NCI-H187 treated with DMSO at 0.1 percent for 48 hours (cell line): ENCODE measurements at places on chromosomes 3 and 15.
A peak's percentile ranks its signal among the peaks of the same experiment; 100 is the strongest.

DNA sequence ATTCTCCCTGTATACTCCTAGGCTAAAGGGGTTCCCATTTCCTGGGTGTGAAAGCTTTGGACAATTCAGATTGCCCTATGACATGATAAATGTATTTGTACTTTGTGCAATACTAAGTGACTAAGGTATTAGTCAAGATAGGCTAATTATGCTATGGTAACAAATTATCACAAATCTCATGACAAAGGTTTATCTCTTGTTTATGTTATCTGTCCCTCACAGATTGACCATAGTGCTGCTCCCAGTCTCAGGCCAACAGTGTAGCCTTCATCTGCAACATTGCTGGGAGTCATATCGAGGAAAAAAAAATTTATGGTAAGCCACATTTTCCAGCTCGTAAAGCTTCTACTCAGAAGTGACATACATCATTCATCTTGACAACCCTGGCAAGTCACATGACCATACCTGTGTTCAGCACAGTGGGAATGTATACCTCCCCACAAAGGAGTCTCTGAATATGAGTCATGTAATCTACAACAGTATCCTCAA lies 346.2 kb downstream of the IGSF11 start:
- DNase-seq: no peak

GRCh38 chr15:34514251-34514670 lies 69.2 kb downstream of the GOLGA8B start:
- DNase-seq: no peak

DNA sequence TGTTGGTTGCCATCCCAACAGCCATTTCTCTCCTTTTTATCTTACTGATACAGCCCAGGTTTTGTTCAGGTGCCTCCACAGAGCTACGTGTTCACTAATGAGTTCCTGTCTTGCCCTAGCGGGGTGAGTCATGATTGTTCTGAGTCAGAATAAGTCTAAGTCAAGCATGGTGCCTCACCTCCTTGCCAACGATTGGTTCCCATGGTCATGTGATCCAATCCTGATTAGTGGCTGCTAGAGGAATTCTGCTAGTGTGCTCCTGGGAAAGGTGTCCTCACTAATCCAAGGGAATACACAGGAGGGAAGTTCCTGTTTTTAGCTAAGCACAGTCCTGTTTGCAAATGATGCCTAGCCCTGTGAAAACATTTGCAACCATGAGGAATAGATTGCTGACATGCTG lies 99.8 kb downstream of the NSUN3 start:
- no peak for DNase-seq

DNA sequence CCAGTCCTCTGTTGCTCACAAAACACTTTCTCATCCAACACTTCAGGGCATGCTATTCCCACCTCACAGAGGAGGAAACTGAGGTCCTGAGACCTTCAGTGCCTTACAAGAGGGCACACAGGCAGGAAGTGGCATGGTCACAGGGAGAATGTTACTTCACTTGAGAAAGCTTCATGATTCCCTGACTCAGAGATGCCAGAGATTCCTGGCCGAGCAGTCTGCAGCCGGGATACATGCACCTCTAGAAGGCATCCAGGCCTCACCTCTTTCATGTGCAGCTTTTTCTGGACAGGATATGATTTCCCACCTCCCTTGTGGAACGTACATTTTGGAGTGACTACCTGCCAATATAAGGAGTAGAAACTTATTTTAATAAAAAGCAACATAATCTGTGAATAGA lies 2.8 kb upstream of the SST start:
- no peak for DNase-seq

DNA sequence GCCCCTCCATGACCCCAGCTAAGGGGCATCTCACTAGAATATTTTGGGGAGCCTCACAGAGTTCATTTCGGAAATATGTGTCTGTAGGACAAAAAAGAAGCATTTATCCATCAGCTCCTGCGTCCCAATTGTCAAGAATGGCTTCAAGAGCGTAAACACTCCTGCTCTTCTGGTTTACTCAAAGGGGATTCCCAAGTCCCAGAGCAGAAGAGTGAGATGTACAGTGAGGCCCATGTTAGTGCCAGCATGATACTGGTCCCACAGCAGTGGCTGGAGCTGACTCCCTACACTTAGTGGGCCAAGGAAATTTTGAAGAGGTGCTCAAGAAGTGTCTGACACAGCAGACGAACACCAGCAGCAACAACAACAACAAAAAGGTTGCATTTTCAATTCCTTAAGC lies 34.9 kb upstream of the ARL8B start:
- no peak for DNase-seq

DNA sequence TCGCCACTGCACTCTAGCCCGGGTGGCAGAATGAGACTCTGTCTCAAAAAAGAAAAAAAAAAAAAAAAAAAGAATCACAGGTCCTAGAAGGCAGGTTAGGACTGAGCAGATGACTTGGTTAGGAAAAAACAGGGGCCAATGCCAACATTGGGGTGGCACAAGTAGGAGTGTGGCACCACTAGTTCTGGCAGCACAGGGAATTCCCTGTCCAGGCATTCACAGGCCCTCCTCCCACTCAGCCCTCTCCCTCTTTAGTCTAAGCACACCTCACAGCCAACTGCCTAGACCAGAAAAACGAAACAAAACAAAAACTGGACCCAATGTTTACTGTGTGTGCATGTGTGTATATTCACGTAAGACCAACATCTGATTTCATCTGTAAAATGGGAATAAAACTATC lies 10.5 kb downstream of the THOC7 start:
- no peak for DNase-seq

DNA sequence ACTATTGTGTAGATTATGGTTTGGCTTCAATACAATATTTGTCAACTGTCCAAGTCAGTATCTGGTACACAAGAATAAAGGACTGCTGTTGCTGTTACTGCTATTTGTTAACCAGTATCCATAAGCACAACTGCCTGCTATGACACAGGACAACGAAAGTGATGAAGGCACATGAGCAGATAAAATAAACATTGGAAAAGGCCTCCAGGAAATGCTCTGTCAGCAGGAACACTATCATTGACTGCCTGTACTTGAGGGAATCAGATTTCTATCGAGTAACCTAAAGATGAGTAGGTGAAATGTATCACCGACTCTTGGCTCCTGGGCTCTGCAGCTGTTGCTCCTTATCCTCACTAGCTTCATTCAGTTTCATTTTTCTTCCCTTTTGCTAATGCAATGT lies 56.5 kb downstream of the FMN1 start:
- peak; percentile 32 for DNase-seq

- DNase-seq: no peak
These were observed 36.6 kb downstream of the RFX7 start for GRCh38 chr15:56207092-56207491.

DNA sequence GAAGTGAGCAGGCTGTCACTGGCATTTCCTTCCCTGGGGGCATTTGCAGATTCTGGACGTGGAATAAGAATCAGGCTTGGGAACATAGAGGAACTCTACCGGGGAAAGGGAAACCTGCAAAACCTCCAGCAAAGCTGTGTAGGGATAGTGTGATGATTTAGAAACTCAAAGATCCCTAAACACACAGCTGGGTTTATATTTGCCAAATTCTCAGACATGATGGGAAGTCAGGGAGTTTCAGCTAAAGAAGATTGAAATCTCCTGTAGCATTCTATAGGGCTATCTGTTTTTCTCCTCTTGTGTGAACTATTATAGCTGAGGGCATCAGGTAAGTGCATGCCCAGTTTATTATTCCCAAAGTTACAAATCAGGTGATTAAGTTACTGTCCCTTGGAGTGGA lies 9.2 kb upstream of the CLEC3B start:
- no peak for DNase-seq

GRCh38 chr3:121152573-121152972 lies 244.6 kb downstream of the STXBP5L start:
- DNase-seq: no peak

- DNase-seq: no peak
These were observed 353.0 kb downstream of the ROBO1 start for GRCh38 chr3:79414806-79415205.

DNA sequence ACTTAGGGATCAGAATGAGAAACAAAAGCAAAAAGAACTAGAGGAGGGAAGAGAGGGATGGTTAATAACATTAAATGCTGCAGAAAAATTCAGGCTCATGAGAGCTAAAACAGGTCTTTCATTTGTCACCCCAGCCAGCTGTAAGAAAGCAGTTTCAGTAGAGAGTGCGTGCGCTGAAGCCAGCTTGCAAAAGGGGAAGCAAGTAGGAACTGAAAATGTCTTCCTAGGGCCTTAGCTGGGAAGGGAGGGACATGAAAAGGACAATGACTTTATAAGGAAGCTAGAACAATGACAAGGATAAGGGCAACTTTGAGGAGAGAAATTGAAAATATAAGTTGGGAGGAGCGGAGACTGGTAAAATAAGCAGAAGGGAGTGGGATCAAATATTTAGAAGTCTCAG lies 3.1 kb downstream of the CIAO2A start:
- DNase-seq: no peak
